COLO829 (cell line): ENCODE measurements at places on chromosomes 2 and 18.

- DNase-seq = no peak
Measured at GRCh38 chr2:62686012-62686685, 19.4 kb upstream of the EHBP1 start.

DNA sequence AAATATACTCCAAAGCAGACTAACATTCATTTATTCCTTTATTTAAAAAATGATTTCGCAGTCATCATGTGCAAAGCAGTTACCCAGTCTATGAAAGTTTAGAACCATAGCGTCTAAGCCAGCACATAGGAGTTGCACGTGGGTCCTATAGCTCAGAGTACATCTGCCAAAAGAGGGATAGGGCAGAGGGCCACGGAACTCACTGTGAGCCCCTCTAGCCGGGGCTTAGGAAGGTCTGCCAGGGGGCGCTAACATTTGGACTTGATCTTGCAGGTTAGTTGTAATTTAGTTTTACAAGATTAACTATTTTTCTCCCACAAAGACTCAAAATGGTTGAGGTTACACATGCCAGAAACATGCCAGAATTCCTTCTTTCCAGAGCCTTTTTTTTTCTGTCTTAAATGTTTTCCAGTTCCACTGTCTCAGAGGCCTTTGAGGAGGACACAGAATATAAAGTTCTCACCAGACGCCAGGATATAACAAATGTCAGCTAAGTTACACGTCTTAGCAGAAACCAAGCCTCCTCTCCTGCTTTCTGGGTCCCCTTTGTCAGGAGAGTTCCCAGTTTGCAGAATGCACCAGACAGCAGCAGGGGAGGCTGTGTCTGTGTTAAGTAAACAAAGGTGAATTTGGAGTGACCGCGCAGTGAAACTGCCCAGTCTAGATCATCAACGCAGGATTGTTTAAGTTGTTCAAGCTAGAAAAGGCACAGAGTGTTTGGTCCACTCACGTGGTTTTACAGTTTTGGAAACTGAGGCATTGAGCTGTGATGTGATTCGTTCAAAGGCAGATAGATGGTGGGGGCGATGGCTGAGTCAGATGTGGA, 292.0 kb downstream of the PRKCE start:
- no peak for DNase-seq

DNA sequence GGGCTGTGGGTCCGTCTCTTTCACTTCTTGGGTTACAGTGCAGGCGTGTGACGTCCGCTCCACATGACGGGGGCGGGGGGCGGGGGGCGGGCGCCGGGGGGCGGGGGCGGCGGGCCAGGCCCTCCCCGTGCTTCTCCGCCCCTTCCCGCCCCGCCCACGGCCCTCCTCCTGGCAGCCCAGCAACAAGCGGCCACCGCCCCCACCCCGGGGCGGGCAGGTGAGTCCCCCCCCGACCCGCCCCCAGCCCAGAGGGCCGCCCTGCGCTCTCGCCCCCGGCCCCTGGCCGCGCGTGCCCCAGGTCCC, 3.6 kb downstream of the ZNF516 start:
- peak; percentile 71 for DNase-seq

- no peak for DNase-seq
Measured at GRCh38 chr2:62727876-62728566, 22.5 kb downstream of the EHBP1 start.

- no peak for DNase-seq
Measured at GRCh38 chr18:76494231-76495005, 624 bp downstream of the ZNF516 start.

DNA sequence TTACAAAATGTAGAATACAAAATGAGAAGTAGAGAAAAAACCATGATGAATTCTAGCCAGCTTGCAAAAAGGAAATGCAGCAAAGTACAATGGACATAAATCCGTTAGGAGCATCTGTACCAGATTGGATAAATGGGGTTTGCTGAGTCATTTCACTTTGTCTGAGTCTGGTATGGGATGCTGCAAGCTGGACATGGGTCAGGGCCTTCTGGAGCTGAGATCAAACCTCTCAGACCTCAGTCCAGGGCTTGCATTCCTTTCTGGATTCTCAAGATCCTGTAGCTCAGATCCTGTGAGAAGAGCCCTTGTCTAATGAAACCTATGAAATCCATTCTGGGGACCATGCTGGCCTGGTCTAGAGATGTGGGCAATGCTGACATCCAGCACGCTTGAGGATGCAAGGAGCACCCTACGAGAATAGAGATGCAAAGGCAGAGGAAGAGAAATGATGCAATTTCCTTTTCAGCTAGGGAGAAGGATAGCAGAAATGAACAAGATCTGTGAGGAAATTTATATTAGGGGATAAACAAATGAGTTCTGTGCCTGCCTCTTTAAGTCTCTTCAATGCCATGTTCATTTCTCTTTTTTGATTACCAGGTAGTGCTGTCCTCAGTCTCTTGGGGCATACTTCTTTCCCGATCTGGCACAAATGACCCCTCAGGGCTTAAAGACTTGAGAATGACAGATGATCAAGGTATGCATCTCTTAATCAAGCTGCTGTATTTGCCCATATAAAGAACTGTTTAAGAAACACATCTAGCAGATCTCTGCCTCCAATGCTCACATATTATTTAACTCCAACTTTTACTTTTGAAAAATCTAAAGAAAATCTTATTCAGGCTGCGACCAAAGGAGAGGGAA, 230.4 kb downstream of the MEIS1 start:
- DNase-seq = no peak

- DNase-seq = no peak
Measured at GRCh38 chr2:107414376-107414775, 412.3 kb upstream of the RGPD4 start.

GRCh38 chr2:231177156-231178025, 21.0 kb upstream of the ARMC9 start:
- no peak for DNase-seq

DNA sequence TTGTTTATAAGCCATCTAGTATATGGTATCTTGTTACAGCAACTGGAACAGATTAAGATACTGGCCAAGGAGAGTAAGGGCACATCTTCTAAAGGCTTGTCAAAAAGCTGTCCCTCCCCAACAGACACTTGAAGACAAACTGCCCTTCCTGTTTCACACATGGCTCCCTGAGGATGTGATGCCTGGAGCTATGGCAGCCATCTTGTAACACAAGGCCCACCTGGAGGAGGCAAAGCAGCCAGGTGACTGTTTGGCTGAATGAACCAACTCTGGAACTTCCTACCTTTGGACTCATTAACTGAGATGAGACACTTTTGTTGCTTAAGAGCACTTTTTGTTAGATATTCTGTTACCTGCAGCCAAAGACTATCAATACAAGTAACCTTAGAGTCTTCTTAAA, 54.4 kb downstream of the SNORC start:
- DNase-seq = no peak

- no peak for DNase-seq
Measured at GRCh38 chr18:79901665-79902064, 49.8 kb downstream of the SLC66A2 start.

- no peak for DNase-seq
Measured at GRCh38 chr18:79062806-79063205, 6.4 kb upstream of the ATP9B start.

DNA sequence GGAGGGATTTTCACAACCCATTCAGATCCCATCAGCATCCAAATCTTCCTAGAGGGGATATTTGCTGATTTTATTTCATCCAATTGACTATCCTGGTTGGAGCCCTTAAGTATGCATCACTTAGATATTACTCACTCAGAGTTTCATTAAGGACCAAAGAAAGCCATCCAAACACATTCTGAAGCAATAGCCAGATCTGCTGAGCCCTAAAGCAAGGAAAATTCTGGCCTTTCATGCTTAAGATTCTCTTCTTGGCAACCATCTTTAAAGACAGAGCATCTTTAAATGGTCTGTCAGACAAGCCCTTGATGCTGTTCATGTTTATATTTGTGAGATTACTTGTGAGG, 40.9 kb upstream of the C1D start:
- no peak for DNase-seq

DNA sequence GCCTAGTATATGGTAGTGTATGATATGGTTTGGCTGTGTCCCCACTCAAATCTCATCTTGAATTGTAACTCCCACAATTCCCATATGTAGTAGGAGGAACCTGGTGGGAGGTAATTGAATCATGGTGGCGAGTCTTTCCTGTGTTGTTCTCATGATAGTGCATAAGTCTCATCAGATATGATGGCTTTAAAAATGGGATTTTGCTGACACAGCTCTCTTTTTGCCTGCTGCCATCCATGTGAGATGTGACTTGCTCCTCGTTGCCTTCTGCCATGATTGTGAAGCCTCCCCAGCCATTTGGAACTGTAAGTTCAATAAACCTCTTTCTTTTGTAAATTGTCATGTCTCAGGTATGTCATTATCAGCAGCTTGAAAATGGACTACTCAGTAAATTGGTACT, 9.5 kb upstream of the SCN1A start:
- no peak for DNase-seq

DNA sequence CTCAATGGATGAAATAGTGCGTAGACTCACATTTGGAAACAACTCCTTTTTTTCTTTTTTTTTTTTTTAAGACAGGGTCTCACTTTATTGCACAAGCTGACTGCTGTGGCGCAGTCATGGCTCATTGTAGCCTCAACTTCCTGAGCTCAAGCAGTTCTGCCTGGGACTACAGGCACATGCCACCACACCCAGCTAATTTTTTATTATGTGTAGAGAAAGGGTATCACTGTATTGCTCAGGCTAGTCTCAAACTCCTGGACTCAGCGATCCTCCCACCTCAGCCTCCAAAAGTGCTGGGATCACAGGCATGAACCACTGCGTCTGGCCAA, 17.4 kb downstream of the HAT1 start:
- DNase-seq = no peak

DNA sequence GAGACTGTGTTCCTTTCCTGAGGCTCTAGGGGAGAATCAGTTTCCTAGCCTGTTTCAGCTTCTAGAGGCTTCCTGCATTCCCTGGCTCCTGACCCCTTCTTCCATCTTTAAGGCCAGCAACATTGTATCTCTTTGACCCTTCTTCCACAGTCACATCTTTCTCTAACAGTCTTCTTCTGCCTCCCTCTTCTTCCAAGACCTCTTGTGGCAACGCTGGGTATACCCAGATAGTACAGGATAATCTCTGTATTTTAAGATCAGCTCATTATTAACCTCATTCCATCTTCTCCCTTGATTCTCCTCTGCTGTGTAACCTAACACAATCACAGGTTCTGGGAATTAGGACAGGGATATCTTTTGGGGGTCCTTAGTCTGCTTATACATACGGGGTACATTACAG, 8.9 kb upstream of the MYL12A start:
- DNase-seq = no peak
